ENCODE measurements at places on chromosomes 2 and 18. TPM values are rescaled to one million over a fixed set of nuclear protein-coding genes. Genes with fewer than 3 reads are reported as not detected.
A peak's percentile ranks its signal among the peaks of the same experiment; 100 is the strongest.

- no peak for DNase-seq
These were observed 9.3 kb upstream of the VWC2L start for GRCh38 chr2:214401580-214401979.

GRCh38 chr2:152222975-152223637, 47.5 kb upstream of the STAM2 start:
- peak; percentile 94 for DNase-seq

The CDH20 gene
- total RNA-seq, result 1.1 TPM

The HAAO gene
- total RNA-seq, result 24.3 TPM

The VWC2L gene
- total RNA-seq, result not detected

The CXCR2 gene
- total RNA-seq, result 0.31 TPM

The HOXD10 gene
- 0.62 TPM for total RNA-seq

DNA sequence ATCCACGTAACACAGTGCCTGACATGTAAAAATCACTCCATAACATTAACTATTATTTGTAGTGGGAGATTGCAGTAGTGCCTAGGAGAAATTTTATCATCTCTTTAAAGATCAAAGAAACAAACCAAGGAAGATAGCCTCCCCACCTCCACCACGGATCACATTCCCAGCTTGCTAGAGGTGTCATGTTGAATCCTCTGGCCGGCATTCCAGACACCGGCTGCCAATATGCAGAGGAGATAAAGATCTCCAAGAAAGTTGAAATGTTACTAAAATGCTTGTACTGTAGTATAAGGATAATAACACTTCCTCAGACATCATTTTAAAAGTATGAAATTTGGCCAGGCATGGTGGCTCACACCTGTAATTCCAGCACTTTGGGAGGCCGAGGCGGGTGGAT, 6.1 kb upstream of the ATG16L1 start:
- no peak for DNase-seq

The LNPK gene
- total RNA-seq, result 68.4 TPM

- no peak for DNase-seq
These were observed 70.9 kb downstream of the LRRFIP1 start for GRCh38 chr2:237698358-237698694.

The TMEM163 gene
- 0.72 TPM for total RNA-seq

DNA sequence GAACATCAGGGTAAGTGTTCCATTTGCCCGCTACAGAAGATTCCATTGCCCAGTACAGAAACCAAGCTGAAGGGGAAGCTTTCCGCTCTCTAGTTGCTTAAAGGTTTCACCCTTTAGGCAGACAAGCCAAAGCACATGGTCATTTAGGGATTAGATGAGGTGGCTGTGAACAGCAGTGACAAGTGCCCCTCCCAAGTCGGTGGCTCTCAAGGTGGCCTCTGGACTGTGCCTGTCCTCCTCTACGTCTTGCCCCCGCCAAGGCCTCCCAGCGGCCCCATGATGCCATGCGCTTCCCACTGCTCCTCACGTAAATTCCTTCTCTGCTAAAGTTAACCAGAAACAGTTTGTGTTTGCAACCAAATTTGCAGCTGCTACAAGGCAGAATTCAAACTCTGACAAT, 24.2 kb upstream of the PTPN4 start:
- no peak for DNase-seq

The COLEC11 gene
- total RNA-seq, result 0.92 TPM

DNA sequence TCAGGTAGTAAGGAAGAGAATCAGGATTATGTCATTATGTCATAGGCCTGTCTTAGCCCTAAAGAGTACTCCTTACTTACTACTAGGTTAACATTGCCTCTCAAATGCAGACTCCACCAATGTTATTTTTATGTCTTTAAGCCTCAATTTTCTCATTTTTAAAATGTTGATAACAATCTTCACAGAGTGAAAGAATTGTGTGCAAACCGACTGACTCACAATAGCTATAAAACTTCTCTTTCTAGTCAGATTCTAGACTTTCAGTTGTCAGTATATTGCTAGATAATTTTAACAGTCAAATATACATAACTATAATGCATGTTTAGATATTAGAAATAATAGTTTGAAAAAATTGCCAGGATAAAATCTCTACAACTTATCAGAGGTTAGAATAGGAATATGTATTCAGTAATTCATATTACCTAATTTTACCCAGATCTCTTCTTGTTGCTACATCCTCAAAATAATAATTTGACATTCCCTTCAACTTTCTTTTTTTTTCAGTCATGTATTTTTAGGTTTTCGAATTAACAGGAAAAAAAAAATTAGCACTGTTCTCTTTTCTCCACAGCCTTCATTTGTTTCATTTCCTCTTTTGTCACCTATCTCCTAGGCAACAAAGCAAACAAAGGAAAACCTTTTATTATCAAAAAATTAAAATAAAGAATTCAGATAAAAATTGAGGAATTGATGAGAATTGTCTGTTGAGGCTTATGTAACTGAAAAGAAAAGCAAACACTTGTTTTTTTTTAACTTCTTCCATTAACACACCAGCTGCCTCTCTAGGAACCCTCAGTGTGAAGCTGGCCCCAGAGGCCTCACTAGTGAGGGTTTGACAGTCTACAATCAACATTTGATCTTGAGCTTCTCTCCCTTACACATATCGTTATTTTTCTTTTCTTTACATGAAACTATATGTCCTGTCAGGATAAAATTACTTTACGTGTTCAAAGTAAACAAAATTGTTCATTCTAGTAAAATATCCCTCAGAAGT, 279.0 kb downstream of the CALCRL start:
- peak; percentile 21 for DNase-seq

The CTAGE1 gene
- total RNA-seq, result not detected

GRCh38 chr2:8534729-8535468, 147.0 kb upstream of the ID2 start:
- DNase-seq, result no peak

The MYOM1 gene
- total RNA-seq, result 662 TPM

DNA sequence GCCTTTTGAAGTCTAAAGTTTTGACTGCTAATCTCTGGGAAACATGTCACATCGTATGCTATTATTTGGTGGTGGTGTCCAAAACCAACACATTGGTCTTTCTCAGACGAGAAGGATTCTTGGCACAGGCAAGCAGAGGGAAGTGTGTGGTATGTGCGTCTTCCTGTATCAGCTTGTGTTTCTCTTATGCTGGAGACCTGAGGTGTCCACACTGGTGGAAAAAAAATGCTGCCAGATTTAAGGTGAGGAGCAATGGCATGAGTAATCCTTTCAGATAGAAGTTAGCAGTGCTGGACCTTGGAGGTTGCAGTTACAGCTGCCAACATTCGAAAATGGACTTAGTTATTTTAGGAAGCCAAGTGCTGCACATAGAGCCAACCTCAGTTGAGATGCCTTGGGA, 11.7 kb upstream of the FHL2 start:
- DNase-seq, result no peak

GRCh38 chr18:51253476-51253875, 56.0 kb upstream of the MEX3C start:
- no peak for DNase-seq

DNA sequence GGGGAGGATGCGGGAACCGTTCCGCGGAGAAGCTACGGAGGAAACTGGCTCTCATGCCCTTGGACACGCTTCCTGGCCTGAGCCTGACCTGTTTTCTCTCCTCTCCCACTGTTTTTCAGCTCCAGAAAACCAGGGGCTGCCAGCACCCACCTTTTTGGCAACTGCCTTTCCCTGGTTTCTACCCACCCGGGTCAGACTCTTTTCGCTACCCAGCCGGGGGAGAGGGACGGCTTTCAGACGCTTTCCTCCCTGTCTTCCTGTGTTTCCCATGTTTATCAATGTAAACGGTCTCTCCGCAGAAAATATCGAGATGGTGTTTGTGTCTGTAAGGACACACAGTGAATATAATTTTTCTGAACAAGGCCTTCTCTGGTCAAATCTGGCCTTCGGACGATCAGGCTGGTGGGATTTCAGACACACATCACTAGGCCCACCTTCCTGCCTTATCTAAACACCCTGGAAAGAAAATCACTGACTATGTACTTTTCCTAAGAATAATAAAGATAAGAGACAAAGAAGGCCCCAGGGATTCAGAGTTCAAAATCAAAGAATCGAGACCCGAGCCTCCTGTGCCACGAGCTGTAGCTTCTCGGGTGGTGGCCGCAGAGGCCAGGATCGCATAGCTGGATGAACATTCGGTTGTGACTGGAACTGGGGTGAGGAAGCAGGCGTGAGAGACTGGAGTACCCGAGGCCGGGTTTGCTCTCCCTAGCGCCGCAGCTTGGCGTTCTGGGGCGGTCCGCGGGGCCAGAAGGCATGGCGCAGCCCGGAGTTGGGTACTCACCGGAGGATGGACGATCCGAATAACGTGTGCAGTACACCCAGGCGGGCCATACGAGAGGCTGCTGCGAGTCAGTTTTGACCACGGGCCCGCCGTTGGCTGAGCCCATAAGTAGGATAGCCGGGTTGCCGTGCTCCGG, 1.7 kb downstream of the EN1 start:
- DNase-seq, result no peak

The HOXD3 gene
- total RNA-seq, result 1.9 TPM

DNA sequence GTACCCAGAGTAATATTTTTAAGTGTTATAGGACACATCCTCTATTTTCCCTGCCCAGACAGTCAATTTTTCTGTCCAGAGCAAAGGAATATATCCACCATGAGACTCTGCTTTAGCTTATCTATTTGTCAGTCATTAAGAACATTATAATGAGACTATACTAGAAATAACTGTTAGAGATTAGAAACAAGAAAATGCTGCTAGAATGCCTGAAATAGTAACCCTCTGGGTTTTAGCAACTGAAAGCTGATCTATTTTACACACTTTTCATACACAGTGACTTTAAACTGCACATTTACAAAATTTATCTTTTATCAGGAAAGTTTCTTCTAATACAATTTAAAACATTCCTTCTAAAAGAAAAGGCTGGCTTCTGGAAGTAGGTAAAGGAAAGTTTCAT, 39.6 kb downstream of the MBD2 start:
- DNase-seq, result no peak

DNA sequence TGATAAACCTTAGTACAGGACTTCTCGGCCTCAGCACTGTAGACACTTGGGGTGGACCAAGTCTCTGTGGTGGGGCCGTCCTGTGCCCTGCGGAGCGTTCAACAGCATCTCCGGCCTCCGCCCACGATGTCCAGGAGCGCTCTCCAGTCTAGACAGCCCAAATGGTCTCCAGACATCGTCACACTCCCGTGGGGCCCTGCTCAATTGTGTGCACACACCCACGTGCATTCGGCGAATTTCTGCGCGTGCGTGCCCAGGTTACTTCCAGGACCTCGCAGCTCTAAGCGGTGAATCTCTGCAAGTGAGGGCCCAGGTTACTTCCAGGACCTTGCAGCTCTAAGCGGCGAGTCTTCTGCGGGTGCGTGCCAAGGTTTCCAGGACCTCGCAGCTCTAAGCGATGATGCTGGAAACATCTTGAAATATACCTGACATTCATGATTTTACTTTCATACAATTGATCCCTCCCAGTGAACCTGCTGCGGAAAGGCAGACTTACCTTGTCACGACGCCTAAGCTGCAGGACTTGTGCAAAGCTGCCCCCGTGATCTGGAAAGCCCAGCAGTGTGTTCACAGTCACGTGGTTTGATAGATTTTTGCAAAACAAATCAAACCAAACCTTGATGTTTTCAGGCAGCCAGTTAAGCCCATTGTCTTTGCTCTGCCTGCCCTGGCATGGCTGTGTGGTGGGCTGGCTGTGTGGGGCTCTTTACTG, 16.1 kb upstream of the OTOS start:
- no peak for DNase-seq

The STK11IP gene
- total RNA-seq, result 13.6 TPM

GRCh38 chr18:68764016-68764415, 33.9 kb upstream of the CCDC102B start:
- DNase-seq, result no peak

DNA sequence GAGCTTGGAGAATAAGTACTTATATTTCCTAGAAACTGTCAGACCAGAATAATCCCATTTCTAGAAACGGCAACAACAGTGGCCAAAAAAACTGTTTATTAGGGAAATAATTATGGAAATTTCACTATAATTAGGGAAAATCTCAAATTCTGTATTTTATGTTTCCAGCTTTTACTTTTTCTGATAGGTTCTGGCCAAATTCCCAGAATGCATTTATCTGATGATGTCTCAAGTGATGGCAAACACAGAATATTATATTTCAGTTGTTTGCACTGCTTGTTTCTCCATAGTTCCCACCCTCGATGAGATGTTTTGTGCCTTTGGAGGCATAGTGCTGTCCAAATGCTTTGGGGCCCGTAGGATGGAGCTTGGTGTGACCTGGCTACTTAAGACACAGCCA, 66.9 kb downstream of the AFF3 start:
- no peak for DNase-seq

The ANKRD29 gene
- 9.2 TPM for total RNA-seq

GRCh38 chr2:178730049-178730448, 77.2 kb downstream of the TTN start:
- no peak for DNase-seq

The LYG2 gene
- not detected for total RNA-seq

The C18orf54 gene
- 9.5 TPM for total RNA-seq

DNA sequence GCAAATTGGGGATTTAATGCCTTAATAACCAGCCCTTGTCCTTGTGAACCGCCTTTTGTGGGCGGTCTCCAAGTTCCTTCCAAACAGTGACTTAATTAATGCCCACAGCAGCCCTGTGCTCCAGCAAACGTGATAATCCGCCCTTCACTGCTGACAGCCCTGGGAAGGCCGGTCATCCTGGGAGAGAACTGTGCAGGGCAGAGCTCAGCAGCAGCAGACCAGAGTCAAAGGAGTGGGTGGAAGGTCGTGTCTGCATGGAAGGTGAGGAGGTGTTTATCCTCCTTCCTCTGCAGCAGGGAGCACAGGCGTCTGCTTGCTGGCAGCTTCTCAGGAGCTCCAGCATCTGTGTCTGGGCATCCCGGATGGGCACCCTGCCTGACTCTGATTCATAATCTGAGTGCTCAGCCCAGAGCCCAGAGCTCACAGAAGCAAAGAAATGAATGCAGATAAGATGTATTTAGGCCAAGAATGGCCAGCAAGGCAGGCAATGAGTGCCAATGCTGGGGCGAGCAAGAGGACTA, 270.0 kb upstream of the PXDN start:
- peak; percentile 88 for DNase-seq

The CDH19 gene
- 10.8 TPM for total RNA-seq

The PROKR1 gene
- 1.0 TPM for total RNA-seq

- DNase-seq, result no peak
These were observed 427.5 kb upstream of the CDH20 start for GRCh38 chr18:60905699-60906098.

- DNase-seq, result no peak
These were observed 123.2 kb upstream of the RPRM start for GRCh38 chr2:153601812-153602211.

- DNase-seq, result no peak
These were observed 40.1 kb downstream of the ODC1 start for GRCh38 chr2:10407841-10408648.

- DNase-seq, result peak; percentile 35
These were observed 1.5 kb upstream of the DLX1 start for GRCh38 chr2:172083628-172084394.

The IHH gene
- not detected for total RNA-seq

DNA sequence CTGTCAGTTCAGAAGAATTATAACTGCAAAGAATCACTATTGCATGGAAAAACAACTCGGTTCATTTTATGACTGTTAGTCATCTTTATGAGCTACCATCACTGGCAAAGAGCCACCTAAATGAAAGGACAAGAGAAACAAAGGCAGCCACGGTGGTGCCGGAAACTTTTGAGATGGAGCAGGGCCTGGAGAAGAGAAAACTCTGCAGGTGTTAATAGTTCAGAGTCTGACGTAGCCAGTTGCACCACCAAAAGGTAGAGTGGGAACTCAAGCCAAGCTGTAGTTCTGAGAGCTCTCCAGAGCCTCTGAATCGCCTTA, 110.9 kb downstream of the FTCDNL1 start:
- no peak for DNase-seq

- DNase-seq, result no peak
These were observed 68.7 kb downstream of the PXDN start for GRCh38 chr2:1675633-1676032.
